ENCODE measurements at places on chromosomes 2 and 18.

DNA sequence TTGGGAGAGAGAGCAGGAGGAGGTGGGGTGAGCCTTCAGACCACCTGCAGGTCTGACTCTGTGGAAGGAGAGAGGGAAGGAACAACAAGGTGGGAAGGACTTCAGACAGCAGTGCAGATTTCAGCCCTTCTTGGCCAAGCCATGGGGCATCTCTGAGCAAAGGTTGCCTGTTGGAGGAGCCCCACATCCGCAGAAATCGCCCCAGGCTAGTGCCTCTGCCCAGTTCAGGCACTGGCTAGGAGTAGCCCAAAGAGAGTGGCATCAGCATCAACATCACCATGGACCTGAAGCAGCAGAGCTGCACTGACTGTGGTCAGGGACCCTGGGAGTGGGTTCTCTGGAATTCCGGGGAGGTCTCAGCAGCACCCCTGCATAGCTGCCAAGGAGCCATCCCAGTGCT is 10.2 kb downstream of the GPR55 start:
- DNase-seq = no peak

DNA sequence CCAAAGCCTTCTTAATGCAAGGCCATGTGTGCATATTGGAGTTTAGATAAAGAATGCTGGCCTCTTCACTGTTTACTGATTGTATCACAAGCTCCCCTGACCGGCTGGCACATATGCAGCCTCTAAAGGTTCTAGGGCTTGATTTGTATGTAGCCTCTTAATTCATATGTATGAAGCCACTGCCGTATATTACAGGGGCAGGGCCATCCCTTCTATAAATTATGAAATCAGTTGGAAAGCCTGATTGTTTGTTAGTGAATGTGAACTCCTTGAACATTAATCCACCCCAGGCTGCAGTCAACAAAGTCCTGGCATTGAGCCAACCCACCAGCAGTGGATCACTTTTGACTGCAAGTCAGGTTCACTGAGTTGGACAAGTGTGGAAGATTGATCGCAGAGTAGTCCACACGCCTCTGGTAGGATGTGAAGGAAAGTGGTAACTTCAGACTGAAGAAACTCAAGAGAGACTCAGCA is 61.6 kb upstream of the PARD3B start:
- DNase-seq = no peak

GRCh38 chr18:76687304-76687962 is 134.9 kb upstream of the ZNF236 start:
- DNase-seq = no peak

- no peak for DNase-seq
Measured at GRCh38 chr2:175929850-175930249, 72.2 kb downstream of the LNPK start.

DNA sequence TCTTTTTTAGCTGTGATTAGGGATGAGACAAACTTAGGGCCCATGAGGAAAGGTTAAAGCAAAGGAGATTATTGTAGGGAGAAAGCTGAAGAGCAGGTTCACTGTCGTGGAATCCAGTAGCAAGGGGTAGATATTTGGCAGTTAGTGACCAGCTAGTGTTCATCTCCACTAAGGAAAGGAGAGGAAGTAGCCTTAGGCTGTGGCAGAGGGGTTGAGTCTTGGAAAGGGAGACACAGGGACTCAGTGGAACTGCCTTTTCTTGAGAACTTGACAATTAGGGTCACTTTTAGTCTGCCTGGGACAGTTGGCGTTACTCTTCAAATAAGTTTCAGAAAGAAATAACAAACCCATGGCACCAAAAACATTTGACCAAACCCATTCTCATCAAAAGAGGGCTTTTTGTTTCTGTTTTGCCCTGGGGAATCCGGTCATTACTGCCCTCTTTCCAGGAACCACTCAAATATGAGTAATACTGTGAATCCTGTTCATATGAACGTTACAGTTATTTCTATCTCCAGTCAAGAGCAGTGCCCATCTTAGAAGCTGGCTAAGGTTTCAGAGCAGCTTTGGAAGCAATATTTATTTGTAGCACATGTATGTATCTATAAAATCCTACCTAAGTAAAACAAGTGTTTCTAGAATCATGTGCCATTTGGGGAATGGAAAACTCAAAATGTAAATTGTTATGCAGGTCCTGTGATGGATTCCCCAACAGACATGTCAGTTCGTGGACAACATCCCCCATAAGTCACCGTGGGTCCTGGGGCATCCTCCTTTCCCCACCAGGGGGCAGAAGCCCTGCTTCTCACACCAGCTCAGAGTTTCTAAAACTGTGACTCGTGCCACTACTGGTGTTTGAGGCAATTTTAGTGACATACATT is 77.3 kb upstream of the PHLPP1 start:
- no peak for DNase-seq

DNA sequence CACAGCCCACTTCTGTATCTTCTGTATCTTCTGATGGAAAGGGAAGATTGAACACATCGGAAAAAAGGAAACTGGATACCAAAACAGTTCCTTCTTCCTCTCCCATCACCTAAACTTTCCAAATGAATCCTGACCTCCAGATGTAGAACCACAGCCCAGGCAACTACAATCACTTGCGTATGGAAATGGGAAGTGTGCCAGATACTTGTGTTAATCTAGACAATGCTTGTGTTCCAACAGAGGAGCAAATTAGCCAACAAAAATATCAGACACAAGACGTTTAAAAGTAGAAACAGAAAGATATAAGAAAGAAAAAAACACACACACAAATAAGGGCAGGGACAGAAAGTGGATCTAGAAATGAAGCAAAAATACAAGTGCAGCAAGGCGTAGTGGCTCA is 31.4 kb upstream of the DUSP2 start:
- DNase-seq = no peak

GRCh38 chr2:177078855-177079254 is 133.7 kb upstream of the HNRNPA3 start:
- DNase-seq = no peak

GRCh38 chr2:11738589-11739436 is 7.6 kb upstream of the LPIN1 start:
- DNase-seq = no peak

DNA sequence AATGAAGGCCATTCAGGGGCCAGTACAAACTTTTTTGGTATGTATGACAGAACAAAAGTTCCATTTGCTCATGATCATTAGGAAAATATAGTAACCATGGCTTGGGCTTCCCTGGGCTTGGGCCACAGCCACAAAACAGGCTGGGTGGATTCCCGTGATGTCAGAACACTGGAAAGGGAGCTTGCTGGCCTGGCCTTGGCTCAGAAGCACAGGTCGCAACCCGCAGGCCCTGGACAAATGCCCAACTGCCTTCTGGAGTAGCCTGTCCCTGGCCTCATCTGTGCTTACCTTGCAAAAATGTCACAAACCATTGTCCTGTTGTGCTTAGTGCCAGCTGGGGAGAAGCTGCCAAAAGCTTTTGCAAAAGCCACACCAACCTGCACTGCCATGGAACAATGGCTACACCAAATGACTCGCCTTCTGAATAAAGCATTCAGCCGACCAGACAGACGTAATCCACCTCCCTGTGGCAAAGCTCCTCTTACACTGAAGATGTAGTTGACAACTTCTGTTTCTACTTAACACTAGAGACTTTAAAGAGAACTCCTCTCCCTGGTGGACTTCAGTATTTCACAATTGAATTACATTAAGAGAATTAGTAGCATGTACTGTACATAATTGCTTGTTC is 125.5 kb downstream of the ANKRD44 start:
- DNase-seq = peak; percentile 57

GRCh38 chr2:102736110-102736409 is 25.8 kb upstream of the TMEM182 start:
- peak; percentile 37 for DNase-seq

DNA sequence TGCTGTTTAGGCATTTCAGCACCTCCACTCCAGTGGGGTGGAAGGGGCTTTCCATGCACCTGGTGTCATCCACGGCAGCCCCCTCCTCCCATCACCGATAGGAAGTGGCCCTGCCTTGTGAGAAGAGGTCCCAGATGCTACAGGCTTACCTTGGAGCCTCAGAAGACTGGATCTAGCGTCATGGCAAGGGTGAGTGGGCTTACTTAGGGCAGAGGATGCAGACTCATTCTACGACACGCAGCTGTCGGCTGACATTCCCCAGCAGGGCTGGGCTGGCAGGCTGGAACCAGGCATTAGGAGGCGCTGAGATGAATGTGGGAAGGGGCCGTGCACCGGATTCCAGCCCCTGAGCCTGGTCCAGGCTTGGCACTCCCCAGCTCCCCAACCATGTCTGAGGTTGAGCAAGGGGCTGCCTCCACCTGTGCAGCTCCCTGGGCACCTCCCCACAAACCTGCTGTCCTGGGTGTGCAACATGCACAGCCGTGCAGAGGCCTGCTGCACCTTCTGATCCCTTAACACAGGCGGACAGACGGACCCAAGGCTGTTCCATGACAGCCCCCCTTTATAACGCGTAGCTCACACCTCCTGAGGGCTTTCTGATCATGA is 1.7 kb upstream of the PRLH start:
- DNase-seq = no peak

DNA sequence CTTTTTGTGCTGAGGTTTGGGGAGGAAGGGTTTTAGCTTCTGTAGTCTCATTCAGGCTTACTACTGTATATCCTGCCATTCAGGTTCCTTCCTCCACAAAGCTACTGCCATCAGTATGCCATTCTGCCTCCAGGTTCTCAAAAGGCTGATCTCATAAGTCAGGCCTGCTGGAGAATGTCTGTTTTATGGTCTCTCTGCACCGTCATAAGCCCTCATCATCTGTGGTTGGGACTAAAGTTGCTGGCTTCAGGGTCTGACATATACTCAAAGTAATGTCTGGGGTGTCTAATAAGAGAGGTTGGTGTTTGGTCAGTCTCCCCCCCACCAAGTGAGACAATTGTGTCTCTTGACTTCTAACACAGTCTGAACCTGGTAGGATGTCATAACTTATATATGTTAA is 36.2 kb upstream of the CCBE1 start:
- DNase-seq = no peak

- DNase-seq = no peak
Measured at GRCh38 chr18:26714739-26715138, 150.8 kb downstream of the AQP4 start.

DNA sequence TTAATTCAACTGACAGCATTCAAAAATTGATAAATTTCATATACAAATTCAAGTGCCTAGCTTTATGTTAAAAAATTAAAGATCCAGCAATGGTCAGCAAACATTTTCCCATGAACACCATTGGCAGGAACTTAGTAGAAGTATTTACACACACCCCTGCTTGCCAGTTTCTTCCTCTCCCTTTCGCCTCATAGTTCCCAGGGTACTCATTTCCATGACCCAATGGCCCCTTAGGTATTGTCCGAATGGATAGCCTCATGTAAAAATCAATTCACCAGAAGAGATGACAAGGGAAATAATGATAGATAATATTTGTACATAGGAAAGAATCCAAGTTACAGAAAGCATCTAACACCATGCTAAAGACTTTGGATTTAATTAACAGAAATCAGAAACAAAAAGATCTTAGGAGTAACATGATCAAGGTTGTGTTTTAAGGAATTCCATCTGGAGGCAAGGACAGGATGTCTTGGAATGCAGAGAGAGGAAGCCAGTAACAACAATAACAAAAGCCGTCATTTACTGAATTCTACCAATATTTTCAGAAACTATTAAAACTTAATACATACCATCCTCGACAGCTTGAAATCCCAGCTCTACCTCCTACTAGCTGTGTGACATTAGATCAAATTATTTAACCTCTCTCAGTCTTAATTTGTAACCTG is 423.0 kb downstream of the IRS1 start:
- DNase-seq = no peak

GRCh38 chr2:72080286-72081145 is 67.1 kb downstream of the CYP26B1 start:
- DNase-seq = no peak

DNA sequence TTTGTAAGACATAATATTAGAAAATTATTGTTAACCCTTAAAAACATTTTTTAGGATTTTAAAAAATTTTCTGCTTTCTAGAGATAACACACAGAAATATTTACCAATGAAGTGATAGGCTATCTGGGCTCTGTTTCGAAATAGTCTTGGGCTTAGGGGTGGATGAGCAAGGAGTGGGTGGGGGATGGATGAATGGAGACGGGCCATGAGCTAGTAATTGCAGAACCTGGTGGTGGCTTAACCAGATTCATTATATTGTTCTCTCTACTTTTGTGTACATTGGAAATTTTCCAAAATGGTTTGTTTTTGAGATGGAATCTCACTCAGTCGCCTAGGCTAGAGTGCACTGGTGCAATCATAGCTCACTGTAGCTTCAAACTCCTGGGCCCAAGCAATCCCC is 89.6 kb downstream of the TCF7L1 start:
- DNase-seq = no peak

- DNase-seq = no peak
Measured at GRCh38 chr18:80239830-80240229, 7.5 kb downstream of the PARD6G start.

GRCh38 chr2:138103156-138103555 is 138.9 kb downstream of the HNMT start:
- no peak for DNase-seq

GRCh38 chr2:8701681-8702379 is 20.0 kb downstream of the ID2 start:
- no peak for DNase-seq

DNA sequence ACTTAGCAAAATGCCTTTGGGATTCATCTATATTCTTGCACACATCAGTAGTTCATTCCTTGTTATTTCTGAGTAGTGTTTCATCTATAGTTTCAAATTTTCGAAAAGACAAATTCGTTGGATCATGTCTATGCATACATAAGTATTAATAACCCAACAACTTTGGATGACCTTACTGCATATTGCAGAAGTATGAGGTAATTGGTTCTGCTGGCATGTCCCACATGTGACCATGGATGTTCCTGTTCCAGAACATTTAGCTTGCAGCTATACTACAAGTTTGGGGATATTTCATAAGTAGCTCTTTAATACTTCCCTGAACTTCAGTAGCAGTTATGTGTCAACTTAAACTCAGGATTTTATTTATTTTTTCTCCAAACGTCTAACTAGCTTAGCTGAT is 44.9 kb downstream of the APLF start:
- DNase-seq = no peak

GRCh38 chr2:85327160-85327821 is 498 bp downstream of the TGOLN2 start:
- no peak for DNase-seq

- no peak for DNase-seq
Measured at GRCh38 chr18:65498605-65499004, 252.2 kb upstream of the CDH7 start.

GRCh38 chr2:105447476-105447875 is 48.6 kb upstream of the FHL2 start:
- no peak for DNase-seq

DNA sequence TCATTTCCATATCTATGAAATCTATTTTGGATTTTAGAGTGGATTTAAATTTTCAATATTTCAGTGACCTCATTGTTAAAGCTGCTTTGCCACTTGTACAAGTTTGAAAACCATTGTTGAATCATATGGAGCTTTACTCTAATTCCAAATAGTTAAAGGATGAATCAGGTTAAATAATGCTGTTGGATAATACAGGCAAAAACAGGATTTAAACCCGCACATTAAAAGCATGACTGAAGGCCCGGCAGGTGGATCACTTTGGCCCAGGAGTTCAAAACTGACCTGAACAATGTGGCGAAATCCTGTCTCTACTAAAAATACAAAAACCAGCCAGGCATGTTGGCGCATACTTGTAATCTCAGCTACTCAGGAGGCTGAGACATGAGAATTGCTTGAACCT is 68.3 kb downstream of the RIF1 start:
- no peak for DNase-seq

GRCh38 chr2:75641587-75641986 is 5.0 kb upstream of the MRPL19 start:
- no peak for DNase-seq
